ENCODE measurements at places on chromosomes 7 and 10.

GRCh38 chr10:133260895-133261725 lies 15.6 kb downstream of the ADAM8 start:
- DNase-seq, result peak; percentile 58

- no peak for DNase-seq
Measured at GRCh38 chr10:118832241-118832651, 77.5 kb upstream of the CACUL1 start.

GRCh38 chr10:125473143-125473793 lies 209.7 kb downstream of the TEX36 start:
- no peak for DNase-seq

GRCh38 chr10:106189292-106189691 lies 975.2 kb downstream of the SORCS1 start:
- DNase-seq, result no peak

DNA sequence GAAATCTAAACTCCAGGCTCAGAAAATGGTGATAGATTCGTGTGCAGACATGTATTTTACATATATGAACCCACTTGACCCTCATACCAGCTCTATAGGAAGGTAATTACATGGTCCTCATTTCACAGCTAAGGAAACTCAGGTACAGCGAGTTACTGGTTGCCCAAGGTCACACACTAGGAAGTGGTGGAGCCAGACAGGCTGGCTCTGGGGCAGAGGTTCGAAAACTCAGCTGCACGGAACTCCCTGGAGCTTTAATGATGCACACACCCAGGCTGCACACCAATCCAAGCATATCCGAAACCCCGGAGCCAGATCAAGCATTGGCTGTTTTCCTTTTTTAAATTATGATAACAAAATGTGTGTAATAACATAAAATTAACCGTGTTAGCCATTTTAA lies 172.4 kb downstream of the COBL start:
- no peak for DNase-seq

DNA sequence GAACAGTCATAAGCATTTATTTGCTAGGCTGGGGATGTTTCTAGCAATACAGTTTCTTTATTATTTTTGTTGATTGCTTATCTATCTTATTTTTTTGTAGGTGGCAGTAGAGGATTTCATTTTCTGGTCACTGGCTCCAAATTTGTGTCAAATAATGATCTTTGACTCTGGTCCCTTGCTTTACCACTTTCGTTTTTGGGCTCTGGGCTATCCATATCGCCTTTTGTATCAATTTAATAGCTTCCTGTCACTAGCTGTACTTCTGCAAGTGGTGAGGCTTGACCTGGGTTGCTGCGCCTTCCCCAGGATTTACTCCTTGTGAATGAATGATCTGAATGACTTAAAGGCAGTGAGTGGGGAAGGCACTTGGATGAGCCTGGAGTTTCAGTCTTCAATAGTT lies 48.4 kb downstream of the MDFIC start:
- DNase-seq, result no peak

DNA sequence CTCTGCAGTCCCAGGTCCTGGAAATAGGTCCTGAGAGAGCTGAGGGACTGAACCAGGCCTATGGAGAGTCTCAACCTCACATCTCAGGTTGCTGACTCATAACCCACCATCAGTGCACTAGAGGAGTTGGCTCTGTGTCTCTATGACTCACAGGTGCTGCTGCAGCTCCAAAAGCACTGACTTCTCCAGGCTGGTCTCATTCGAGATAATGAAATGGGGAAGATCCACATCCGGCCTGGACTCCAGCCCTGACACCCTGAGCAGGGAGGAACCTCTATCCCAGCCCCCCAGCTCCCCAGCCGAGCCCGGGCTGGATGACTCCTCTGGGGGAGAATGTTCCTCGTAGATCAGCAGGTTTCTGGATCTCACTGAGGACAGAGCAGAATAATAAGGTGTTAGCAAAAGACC lies 35.5 kb upstream of the DGKI start:
- DNase-seq, result no peak

DNA sequence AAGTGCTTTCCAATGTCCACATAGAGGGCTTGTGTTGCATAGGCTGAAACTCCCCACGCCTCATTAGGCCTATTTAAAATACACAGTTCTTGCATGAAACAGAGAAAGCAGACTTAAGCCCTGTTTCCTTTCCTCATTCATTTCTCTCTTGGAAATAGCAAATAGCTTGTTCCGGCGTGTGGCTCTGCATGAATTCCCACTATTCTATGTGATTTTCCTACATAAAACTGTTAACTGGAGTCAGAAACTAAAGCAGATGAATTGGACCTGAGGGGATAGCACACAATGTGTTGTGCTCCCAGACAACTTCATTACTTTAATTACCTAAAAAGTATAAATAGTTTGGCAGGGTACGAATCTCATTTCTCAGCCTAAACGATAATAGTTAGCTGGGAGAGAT lies 981.5 kb downstream of the SORCS1 start:
- DNase-seq, result no peak

GRCh38 chr10:97020452-97021400 lies 165.0 kb downstream of the SLIT1 start:
- DNase-seq, result no peak

DNA sequence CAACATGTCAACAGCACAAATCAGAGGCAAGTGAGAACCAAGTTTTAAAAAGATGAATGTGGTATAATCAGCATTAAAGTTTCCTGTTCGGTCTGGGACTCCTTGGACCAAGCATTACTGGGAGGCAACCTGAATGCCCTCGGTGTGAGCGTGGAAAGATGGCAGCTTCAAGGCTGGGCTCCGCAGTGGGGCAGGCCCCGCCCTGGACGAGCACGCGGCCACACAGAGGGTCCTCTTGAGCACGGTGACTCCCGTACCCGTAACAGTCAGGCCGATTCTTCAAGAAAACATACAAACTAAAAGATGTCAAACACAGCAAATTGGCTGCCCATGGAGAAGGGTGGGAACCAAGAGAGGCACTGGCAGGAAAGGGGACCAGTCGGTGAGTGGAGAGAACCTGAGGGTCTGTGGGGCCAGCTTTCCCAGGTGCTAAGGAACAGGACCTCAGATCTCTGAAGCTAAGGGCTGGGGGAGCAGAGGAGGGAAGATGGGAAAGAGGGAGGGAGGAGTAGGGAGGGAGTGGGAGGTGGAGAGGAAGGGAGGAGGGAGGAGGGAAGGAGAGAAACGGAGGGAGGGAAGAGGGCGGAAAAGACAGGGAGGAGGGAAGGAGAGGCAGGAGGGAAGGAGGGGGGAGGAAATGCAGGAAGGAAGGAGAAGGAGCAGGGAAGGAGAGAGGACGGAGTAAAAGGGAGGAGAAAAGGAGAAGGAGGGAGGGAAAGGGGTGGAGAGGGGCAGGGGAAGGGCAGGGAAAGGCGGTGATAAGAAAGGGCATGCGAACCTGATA lies 71.2 kb upstream of the FAM20C start:
- DNase-seq, result no peak

- no peak for DNase-seq
Measured at GRCh38 chr7:112149734-112150133, 56.5 kb downstream of the DOCK4 start.

GRCh38 chr10:76311752-76312636 lies 880.6 kb downstream of the LRMDA start:
- no peak for DNase-seq

DNA sequence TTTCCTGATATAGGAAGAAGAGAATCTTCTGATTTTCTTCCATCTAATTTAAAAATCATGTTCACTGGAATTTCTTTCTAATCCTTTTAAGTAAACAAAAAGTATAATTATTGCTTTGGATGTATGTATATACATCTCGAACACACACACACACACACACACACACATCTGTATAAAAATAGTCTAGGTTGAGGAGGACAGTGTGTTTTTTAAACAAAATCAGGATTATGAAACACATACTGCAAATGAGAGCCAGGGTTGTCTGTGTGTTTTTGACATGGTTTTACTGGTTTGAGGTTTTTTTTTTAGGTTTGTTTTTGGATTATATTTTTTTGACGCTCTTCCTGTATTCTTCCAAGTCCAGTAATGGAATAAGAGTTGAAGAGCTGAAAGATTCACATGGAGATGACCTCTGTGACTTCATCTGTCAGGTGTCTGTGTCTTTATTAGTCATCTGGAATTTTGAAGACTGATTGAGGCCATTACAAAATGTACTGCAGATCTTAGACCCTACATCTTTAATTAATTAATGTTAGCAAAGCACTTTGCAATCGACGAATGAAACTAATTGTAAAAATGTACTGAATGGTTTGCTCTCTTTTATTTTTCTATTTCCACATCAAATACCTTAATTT lies 237.1 kb downstream of the SUGCT start:
- DNase-seq, result no peak

GRCh38 chr7:150329331-150330120 lies 6.2 kb upstream of the ACTR3C start:
- no peak for DNase-seq

GRCh38 chr7:155694851-155695250 lies 50.4 kb downstream of the RBM33 start:
- no peak for DNase-seq

DNA sequence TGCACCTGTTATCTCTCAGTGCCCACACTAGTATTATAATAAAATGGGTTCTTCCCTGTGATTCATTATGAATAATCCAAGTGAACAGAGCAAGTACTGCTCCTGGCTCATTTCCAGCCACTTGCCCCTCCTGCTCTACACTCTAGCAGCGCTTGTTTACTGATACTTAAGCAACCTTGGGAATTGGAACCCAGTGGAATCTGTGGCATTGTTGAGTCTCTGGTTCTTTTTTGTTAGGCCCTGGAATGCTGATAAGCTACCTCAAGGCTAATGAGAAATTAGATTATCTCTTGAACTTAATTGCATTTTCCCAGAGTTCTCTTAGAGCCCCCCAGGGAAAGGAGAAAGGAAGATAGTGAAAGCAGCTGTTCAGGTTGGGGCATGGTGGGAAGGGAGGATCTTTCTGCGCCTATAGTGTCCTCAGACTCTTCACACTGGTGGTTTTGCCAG lies 34.0 kb downstream of the PRKAR2B start:
- DNase-seq, result no peak

DNA sequence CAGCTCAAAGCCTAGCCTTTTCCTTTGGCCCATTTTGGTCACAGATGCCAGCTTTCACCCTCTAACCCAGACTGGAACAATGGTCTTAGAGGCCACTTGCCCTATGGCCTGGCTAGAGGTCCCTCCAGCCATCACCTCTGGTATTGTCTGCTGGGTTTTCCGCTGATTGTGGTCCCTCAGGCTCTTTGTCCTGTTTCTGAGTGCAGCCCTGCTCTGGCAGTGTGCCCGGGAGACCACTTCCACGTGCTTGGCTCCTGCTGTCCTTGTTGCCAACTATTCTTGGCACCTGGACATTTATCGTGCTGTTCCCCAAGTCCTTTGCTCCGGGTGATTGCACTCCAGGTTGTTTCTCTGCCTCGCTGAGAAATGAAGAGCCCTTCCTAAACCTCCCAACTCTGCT lies 53.3 kb upstream of the FAM180A start:
- DNase-seq, result no peak

GRCh38 chr10:106506526-106507283 lies 657.8 kb downstream of the SORCS1 start:
- no peak for DNase-seq

GRCh38 chr10:23402856-23403255 lies 36.0 kb upstream of the OTUD1 start:
- DNase-seq, result no peak
